ENCODE measurements at places on chromosomes 3 and 15. TPM values are rescaled to one million over a fixed set of nuclear protein-coding genes. Genes with fewer than 3 reads are reported as not detected.

- DNase-seq: no peak
Observed at GRCh38 chr15:71939981-71940588, 129.7 kb downstream of the NR2E3 start.

DNA sequence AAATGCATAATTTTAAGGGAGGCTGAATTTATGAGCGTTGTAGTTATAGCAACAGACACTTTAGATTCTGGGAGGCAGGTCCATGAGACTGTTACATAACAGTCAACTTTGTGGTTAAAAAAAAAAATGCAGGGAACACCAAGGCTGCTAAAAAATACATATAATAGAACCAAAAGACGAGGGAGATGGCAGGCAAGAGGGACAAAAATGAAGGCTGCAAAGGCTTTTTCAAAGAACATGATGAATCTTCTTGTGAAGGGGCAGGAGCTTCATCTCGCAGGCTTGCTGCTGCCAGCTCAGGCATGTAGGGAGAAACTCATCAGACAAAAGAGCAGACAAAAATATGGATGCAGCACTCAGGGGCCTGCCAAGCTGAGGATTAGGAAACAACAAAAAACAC, 243.9 kb downstream of the SHQ1 start:
- DNase-seq: peak; percentile 36

The GRAMD2A gene
- total RNA-seq: 5.5 TPM

DNA sequence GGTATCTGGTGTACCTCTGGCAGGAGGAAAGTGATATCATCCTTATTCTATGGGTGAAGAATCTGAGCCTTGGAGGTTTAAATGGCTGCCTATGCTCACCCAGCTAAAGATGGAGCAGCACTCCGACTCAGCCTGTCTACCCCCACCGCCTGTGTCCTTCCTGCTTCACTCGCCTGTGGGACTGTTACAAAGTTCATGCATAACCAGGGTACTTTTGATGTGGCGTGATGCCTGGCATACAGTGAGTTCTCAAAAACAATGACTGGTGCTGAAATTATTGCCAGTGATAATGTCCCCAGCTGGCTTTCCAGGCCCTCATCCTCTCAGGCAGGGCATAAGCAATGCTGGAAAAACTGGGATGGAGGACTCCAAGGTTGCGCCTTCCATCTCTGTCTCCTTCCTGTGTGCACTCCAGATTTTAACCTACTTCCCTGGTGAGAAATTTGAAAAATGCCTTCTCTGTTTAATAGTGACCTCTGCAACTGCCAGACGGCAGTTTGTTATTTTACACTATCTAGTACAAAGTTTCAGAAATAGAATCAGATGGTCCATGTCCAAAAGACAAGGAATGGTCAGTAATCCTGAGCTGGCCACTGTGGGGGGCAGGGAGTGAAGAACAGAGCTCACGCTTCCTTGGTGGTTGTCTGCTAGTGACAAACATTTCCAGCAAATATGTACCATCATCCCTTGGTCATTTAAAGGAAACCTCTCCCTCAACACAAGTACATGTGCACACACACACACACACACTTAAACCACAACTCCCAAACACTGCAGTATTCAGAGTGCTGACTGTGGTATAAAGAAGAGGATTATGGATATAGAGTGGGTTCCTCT, 86.5 kb upstream of the NMNAT3 start:
- no peak for DNase-seq

DNA sequence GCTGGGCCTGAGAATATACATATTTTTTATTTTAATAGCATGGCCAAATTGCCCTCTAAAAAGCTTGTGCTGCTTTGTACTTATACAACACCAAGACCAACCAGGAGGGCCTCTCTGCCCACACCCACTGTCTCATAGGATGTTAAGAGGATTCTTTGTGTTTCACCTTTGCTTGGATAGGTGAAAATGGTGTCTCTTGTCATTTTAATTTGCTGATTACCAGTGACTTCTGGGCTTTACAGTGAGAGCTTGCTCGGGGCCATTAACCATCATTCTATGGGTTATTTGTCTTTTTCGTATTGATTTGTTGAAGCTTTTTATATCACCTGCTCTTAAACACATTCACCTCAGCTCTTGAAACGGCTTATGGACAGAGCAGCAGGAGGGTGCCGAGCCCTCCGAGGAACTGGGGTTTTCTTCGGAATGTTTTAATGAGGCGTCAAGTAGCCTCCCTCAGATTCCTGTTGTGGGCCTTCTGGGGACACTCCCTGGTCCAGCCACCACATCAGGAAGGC, 10.5 kb downstream of the PTH1R start:
- DNase-seq: no peak

GRCh38 chr3:21292971-21293370, 458.0 kb downstream of the ZNF385D start:
- peak; percentile 83 for DNase-seq

The PPP2R3A gene
- total RNA-seq: 6.1 TPM

- no peak for DNase-seq
Observed at GRCh38 chr15:22973286-22973685, 6.9 kb downstream of the CYFIP1 start.

- DNase-seq: no peak
Observed at GRCh38 chr3:103767635-103768034, 1332.8 kb downstream of the ZPLD1 start.

GRCh38 chr15:101621961-101622360, 30.2 kb downstream of the TM2D3 start:
- DNase-seq: no peak

DNA sequence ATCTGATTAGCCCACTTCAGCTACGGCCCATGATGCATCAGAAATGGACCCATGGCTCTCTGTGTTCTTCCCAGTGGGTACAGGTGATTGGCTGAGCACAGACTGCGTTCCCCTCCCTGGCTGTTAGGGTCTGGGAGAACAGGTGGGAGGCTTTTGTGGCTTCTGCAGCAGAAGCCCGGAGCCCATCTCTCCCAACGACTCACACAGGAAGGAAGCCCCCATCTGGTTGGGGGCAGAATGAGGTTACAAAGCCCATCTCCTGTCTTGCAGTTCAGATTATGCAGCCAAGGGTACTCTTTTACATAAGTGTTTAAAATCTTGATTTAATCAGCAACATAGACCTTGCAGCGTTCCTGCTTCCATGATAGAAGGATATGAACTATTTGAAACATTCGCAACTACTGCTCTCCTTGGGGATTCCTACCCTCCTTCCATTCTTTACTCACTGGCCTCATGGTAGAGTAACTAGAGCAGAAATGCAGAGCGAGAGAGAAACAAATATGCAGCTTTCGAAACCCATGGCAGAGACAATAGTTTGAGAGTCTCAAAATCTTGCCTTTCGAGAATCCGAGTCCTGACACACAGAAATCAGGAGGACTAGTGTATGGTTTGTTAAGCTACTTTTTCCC, 291.3 kb downstream of the TLE3 start:
- no peak for DNase-seq

DNA sequence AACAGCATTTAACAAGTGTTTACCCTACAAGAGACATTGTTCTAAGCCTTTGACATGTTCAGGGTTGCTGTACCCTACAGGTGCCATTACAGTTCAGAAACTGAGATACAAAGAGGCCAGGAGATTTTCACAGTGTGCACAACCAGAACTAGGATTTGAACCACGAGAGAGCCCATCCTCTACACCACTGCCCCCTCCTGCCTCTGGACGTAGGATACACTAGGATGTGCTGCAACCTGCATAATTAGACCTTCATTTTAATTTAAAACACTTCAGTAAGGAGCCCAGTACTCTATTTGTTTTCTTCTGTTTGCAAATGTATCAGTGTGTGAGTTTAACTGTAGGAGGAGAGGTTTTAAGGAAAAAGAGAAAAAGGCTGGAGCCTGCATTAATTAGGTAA, 123.1 kb upstream of the RARB start:
- no peak for DNase-seq

The NECTIN3 gene
- 6.4 TPM for total RNA-seq

- no peak for DNase-seq
Observed at GRCh38 chr3:33652736-33653135, 65.3 kb downstream of the CLASP2 start.

DNA sequence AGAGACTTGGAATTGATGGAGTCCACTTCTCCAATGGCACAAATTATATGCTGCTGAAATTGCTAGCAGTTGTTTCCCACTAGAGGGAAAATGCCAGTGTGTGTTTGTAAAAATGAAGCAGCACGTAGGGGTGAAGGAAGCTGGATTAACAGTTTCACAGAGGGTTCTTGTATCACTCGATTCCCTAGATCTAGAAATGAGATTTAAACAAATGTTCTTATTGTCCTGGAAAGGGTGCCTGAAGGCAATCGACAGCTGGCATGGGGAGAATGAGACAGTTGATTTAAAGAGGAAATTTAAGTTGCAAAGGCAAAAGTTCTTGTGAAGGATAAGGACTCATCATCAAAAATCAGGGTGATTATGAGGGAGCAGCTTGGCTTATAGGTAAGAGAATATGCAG, 234.8 kb upstream of the ARPP21 start:
- no peak for DNase-seq

The PATL2 gene
- total RNA-seq: 0.13 TPM

- DNase-seq: peak; percentile 58
Observed at GRCh38 chr15:71691458-71692417, 118.6 kb upstream of the NR2E3 start.

The NLGN1 gene
- 0.13 TPM for total RNA-seq

DNA sequence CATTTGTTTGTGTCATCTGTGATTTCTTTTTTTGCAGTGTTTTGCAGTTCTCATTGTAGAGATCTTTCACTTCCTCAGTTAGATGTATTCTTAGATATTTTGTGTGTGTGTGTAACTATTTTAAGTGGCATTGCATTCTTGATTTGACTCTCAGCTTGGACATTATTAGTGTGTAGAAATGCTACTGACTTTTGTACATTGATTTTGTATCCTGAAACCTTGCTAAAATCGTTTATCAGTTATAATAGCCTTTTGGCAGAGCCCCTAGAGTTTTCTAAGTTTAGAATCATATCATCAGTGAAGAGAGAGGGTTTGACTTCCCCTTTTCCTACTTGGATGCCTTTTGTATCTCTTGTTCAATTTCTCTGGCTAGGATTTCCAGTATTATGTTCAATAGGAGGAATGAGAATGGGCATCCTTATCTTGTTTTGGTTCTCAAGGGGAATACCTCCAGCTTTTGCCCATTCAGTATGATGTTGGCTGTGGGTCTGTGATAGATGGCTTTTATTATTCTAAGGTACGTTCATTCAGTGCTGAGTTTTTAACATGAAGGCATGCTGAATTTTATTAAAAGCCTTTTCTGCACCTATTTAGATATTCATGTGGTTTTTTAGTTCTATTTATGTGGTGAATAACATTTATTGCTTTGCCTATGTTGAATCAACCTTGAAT, 211.7 kb downstream of the MBNL1 start:
- no peak for DNase-seq

The TRIM42 gene
- total RNA-seq: not detected

DNA sequence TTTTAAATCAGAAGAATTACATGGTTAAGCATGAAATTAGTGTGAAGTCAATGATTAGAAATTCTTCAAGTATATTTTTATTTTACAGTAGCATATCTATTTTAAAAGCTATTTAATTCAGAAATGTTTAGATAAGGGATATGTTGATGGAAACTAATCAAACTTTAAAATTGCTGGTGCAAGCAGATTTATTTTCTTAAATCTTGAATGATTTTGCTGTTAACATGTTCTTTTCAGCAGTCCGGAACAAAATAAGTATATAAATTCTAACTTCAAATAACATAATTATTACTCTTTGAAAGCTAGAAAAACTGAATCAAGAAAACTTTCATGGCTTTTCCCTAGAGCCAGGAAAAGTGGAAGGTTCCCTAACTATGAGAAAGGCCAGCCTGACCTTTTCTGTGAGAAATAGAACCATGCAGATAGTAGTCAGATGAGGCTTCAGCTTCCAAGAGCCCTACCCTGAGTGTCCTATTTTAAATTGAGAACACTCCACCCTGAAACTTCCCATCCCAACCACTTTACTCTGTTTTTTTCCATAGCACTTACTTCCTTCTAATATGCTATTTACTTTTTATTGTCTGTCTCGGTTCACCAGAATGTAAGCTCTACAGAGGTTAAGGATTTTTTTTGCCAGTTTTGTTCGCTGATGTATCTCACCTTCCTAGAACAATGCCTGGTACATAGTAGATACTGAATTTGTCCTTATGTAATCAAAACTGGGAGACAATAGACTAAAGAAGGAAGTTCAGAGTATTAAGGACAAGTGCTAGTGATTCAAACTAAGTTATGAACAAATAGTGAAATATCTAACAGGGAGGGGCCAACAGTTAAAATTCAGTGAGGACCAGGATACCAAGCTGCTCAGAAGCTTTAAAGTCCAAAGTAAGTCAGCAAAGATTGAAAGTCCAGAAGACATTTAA, 66.8 kb downstream of the CD200R1L start:
- DNase-seq: peak; percentile 63

The PRSS50 gene
- total RNA-seq: not detected

DNA sequence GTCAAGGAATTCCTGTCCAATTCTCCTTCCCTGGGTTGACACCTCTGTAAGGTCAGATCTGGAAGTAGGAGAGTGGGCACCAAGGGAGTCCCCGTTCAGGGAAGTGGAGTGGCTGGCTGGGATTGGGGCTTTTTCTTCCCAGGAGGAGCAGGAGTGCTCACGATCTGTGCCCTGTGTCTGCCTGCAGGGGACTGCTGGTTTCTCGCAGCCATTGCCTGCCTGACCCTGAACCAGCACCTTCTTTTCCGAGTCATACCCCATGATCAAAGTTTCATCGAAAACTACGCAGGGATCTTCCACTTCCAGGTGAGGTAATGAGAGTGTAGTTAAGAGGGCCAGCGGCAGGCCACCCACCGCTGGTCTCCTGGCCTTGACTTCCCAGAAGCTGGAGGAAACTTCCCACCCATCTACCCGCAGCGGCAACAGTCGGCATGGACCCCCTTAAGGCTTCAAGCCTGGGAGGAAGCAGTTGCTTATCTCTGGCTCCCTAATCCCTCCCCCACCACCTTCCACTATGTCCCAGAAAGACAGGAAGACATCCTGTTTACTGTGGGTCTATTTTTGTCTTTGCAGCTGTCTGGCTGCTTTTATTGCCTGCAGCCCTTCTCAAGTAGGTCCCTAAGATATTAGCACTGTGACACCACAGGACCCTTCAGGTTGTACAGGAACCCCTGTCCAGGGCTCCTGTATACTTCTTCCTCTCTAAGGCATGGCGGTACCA, 26.8 kb downstream of the CAPN3 start:
- DNase-seq: no peak

The BCL6 gene
- total RNA-seq: 6.8 TPM

- peak; percentile 95 for DNase-seq
Observed at GRCh38 chr3:42129014-42129953, 38.1 kb downstream of the TRAK1 start.

- peak; percentile 35 for DNase-seq
Observed at GRCh38 chr3:118960876-118961450, 73.7 kb downstream of the IGSF11 start.

The ECE2 gene
- not detected for total RNA-seq

GRCh38 chr3:131147534-131147933, 120.9 kb downstream of the NEK11 start:
- DNase-seq: no peak
